SW 1271 (cell line): ENCODE measurements at places on chromosomes 13 and 19.

- no peak for DNase-seq
Measured at GRCh38 chr13:107462501-107462900, 752.8 kb downstream of the LIG4 start.

DNA sequence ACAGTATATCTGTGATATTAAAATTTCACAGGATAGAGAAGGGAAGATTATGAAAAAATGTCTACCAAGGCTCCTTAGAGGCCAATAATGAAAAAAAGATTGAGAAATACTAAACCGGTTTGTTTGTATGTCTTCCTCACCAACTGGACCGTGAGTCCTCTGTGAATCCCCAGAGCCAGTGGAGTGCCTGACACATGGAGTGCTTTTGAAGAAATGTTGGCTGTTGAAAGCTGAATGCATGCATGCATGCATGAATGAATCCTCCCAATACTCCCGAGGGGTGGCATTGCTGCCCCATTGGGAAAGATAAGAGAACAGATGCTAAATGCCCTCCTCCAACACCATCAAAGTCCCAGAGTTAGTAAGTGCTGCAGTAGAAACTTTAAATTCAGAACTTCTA is 152.7 kb upstream of the SERP2 start:
- DNase-seq, result no peak

GRCh38 chr13:42600943-42601342 is 27.0 kb downstream of the TNFSF11 start:
- no peak for DNase-seq

DNA sequence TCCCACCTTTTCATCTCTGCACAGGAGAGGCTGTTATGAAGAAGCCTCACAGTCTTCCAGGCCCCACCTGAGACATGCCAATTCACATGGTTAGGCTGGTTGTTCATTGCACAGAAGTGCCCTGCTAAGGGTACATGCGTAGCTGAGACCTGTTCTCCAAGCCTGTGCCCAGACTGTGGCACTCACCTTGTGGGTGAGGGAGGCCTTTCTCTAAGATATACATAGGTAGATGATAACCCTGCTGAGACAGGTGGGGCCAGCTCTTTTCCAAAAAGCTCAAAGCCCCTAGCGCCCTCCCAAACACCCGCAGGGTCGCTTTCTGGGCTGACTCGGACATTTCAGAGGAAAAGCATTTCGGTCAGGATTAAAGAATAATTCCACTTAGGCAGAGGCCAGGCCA is 53.5 kb upstream of the ZNF507 start:
- DNase-seq, result no peak

DNA sequence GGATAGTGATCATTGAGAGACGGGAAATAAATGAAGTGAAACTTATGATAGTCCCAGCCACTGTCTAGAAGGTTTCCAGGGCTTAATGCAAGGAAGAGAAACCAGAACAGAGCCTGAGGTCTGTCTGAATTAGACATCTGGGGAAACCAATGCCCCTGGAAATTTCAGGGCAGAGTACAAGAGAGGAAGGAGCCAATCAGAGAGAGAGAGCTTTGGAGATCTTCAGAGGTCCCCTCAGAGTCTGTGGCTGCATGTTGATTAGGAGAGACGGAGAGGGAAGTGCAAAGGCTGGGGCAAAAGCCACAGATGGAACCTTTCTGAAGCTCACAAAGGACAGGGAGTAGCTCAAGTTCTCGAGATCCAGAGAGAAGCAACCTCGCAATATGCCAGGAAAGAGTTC is 378.0 kb downstream of the DNAJC15 start:
- DNase-seq, result no peak
